ENCODE measurements at places on chromosomes 1 and 21.

DNA sequence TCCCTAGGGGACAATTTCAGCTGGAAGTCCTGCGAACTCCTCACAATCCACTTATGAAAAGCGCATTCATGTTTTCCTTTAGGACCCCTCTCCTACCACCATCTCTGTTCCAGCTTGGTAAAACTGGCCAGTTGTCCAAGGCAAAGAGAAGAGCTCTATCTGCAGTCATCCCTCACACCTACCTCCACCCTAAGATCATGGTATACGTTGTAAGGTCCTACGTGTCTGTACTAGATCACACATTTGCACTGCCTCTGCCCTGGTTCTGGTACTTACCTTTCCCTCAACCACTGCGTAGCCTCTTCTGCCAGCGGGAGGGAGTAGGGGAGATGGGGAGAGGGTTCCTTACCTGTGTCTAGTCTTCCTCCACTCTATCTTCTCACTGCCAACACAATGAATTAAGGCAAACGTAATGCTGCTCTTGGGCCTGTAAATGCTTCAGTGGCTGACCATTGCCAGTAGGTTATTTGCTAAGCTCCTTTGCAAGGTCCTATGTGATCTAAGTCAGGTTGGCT is 739 bp upstream of the NUP133 start:
- no peak for DNase-seq

GRCh38 chr1:243411472-243411871 is 155.6 kb downstream of the SDCCAG8 start:
- no peak for DNase-seq

DNA sequence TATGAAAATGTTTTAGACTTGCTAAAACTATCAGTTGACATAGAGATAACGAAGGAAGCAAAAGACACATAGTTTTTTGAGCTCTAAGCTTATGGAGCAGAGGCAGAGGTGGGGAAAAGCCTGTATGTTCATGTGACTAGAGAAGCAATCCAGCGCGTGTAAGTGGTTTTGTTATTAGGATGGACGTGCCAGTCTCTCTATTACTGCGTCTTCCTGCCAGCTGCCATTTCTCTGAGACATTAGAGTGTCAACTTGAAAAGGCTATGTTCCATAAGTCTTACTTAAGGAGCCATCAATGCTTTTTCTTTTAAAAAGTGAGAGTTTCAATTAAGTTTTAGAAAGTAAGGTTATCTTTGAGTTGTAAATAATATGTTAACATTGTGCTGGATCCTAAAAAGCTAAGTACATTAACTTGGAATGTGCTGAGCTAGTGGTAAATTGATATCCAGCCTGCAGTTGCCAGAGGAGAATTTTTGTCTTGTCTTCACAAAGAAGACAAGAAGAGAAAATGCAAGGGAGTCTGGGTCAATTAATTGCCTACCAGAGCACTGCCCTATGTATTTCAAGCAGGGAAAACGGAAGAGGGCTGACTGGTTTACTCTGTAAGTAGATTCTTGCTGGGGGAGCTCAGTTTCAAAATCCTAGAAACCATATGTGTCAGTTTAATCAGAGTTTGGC is 161.8 kb upstream of the B3GALT2 start:
- no peak for DNase-seq

DNA sequence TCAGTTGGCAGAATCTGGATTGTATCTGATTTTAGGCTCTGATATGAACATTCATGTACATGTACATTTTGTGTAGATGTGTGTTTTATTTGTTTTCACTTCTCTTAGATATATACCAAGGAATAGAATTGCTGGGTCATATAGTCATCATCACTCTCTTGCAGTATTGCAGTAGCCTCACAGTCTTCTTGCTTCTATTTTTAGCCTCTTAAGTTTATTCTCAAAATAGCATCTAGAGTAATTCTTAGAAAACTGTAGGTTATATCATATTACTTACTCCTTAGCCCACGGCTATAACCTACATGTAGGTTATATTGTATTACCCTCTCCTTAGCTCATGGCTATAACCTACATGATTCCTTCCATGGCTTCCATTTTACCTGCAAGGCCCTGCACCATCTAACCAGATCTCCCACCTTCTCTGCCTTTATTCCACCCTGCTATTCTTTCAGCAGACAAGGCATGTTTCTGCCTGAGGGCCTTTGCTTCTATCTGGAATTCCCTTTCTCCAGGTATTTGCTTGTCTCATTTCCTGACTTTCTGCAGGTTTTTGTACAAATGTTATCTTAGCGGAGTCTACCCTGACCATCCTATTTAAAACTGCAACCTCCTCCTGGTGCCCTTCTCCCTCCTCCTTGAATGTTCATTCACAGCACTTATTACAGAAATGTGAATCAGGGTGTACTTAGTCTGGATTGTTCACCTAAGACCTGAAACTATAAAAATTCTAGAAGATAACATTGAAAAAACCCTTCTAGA is 109.0 kb upstream of the ETV3 start:
- no peak for DNase-seq

DNA sequence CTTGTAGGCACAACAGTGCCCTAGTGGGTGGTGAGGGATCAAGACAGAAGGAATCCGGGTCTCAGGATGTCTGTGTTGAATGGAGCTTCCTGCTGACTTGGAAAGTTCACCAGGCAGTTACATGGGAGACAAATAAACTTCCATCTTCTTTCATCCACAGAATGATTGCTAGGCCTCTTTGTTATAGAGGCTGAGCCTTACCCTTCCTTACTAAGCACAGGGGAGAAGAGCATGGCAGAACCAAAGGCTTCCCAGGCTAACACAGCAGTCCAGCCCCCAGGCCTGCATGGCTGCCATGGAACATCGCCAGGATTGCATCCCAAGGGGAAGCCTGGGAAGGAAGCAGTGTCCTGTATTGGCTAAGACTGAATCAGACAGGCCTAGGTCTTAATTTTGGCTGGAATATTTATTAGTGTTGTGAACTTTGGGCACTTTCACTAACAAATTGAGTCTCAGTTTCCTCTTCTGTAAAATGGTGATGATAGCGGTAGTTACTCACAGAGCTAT is 18.7 kb downstream of the HEYL start:
- DNase-seq: no peak

DNA sequence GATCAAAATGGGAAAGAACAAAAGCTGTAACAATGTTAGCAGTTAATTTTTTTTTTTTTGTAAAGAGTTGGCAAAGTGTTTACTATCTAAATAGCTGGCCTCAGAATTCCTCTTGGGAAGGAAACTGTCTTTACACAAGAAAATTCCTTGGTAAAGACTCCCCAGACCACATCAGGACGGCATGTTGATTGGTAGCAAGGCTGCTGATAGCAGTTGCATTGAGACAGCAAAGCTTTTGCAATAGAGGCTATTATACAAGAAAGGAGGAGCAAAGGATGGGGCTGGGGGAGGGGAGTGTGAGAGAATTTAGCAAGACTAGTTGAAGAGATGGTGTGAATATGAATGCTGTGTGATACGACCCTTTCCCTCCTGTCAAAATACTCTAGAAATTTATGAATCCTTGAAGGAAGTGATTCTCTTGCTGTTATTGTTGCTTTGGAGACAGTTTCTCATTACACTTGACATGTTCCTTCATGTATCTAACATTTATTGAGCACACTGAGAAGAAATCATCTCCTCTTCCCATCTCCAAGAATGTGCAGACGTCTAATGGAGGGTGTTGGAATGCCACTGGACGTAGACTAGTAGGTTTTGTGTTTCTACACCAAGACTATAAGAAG is 355.6 kb downstream of the SIPA1L2 start:
- no peak for DNase-seq

DNA sequence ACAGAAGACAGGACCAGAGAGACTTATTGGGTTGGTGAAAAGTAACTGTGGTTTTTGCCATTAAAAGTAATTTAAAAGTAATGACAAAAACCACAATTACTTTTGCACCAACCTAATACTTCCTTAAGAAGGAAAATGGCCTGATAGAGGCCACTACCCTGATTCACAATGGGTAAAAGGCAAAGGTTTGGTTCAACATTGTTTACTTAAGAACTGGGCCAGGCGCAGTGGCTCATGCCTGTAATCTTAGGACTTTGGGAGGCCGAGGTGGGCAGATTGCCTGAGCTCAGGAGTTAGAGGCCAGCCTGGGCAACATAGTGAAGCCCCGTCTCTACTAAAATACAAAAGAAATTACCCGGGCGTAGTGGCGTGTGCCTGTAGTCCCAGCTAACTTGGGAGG is 48.2 kb upstream of the RCOR3 start:
- DNase-seq: no peak

- DNase-seq: no peak
Observed at GRCh38 chr21:15063081-15063813, 1.6 kb downstream of the NRIP1 start.

- DNase-seq: peak; percentile 79
Observed at GRCh38 chr1:25022361-25023189, 92.5 kb upstream of the RUNX3 start.

- DNase-seq: no peak
Observed at GRCh38 chr21:31351960-31352359, 7.9 kb upstream of the TIAM1 start.

- no peak for DNase-seq
Observed at GRCh38 chr1:116721039-116721405, 33.2 kb upstream of the CD2 start.

- no peak for DNase-seq
Observed at GRCh38 chr1:35518183-35518582, 39.0 kb downstream of the KIAA0319L start.

DNA sequence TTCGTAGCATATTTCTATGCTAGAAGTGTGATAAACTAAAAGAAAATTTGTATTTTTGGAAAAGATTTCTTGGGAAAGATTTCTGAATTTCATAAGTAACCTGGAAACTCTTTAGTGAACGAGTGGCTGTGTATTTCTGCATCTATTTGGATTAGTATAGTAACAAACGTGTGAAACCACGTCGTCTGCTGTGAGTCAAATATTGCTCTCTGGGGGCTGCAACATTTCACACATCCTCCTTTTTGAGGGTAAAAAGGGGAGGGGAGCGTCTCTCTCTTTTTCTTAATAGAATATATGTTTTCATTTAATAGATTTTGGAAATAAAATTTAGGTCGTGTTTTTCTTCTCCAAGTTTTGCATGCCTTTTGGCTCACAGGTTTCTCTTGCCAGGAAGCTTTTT is 44.8 kb downstream of the LHX9 start:
- DNase-seq: no peak

DNA sequence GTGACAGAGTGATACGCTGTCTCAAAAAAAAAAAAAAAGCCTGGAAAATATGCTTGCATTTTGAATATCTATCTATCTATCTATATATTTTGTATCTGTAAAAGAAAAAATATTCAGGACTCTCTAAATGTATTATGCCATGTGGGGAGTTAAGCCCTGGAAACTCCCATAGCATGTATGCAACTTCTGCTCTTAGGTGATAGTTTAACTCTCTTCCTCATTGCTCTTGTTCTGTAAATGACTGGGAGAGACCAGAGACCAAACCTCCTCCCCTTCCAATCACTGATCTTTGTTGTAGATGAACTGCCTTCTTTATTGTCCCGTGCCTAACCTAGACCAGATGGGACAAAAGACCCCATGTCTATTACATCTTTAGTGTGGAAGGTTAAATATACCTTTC is 37.6 kb upstream of the CAMTA1 start:
- no peak for DNase-seq

DNA sequence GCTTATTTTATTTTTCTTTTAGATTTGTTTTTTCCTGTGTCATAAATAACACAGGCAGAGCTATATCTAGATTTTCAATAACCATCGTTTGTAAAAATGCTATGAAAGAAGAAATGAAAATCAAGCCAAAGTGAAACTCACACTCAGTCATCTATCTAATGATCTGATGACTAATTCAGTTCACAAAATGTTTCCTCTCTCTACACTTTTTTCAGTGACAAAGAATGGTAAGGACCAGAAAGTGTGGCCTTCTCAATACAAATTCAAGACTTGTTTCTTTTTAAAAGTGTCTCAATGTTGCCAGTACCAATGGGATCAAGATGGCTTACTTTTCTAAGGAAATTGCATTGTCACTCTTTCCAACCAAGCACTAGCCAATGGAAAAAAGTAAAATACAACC is 282.8 kb upstream of the PKN2 start:
- no peak for DNase-seq

GRCh38 chr1:183609759-183610452 is 19.6 kb upstream of the NCF2 start:
- no peak for DNase-seq

GRCh38 chr1:63864224-63864641 is 90.4 kb downstream of the ROR1 start:
- DNase-seq: no peak

- DNase-seq: no peak
Observed at GRCh38 chr21:14750041-14750440, 203.9 kb upstream of the SAMSN1 start.

DNA sequence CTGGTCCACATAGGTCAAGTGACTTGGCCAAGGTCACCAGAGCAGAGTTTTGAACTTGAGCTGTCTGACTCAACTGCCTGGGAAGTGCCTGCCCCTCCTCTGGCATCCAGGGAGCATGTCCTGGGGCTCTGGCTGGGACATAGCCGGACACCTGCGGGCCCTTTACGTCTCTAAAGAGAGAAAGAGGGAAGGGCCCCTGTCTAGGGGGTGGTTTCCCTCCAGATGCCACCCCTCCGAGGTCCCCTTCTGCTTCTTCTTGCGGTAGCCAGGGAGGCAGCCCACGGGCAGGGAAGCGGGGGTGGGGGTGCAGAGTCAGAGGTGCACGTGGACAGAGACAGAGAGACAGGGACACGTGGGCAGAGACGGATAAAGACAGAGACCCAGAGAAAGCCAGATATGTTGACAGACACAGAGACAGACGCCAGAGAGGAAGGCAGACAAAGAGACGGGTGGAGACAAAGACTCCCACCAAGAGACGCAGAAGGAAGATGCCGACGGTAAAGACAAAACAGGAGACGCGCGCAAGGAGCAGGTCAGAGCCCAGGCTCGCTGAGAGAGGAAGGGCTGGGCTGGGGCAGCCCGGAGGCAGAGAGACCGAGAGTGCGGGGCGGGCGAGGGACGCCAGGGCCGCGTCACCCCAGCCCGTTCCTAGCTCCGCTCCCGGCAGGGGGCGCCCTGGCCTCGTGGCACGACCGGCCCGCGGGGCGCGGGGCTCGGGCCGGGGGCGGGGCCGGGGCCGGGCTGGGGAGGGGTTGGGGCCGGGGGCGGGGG is 458 bp upstream of the ALPL start:
- peak; percentile 47 for DNase-seq

DNA sequence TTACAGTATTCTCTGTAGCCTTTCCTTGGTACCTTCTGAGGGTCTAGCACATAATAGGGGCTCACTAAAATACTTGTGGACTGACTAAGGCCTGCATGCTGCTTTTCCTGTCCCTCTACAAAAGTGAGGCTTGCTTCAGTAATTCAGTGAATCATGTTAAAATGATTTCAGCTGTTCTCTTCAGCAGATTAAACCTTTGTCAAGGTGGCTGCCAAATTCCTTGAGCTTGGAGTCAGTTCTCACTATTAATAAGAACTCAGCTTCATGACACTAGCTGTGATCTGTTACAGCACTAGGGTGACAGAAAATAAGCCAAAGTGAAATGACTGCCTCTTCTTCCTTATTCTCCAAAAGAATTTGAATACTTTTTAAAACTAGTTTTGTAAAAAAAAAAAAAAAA is 128.8 kb downstream of the KCNN3 start:
- DNase-seq: no peak

GRCh38 chr1:202998836-202999750 is 8.1 kb upstream of the TMEM183A start:
- DNase-seq: peak; percentile 4
